Activated T-helper 1 cell treated with anti-CD3 and anti-CD28 coated beads, Interleukin-2, amount 50 U/mL, for 16 hours (primary cell): ENCODE measurements at places on chromosomes 7 and 10.

- DNase-seq, result peak; percentile 20
Measured at GRCh38 chr7:131556053-131556908, at the start of gene PODXL. Gene PODXL, minus strand, starts transcription at chr7:131556628. Its CDS starts 269 bp downstream, at chr7:131556359.

- DNase-seq, result no peak
Measured at GRCh38 chr7:10718768-10719167, 254.9 kb upstream of the PHF14 start.

GRCh38 chr7:70380421-70381015, 751.4 kb upstream of the GALNT17 start:
- DNase-seq, result no peak

DNA sequence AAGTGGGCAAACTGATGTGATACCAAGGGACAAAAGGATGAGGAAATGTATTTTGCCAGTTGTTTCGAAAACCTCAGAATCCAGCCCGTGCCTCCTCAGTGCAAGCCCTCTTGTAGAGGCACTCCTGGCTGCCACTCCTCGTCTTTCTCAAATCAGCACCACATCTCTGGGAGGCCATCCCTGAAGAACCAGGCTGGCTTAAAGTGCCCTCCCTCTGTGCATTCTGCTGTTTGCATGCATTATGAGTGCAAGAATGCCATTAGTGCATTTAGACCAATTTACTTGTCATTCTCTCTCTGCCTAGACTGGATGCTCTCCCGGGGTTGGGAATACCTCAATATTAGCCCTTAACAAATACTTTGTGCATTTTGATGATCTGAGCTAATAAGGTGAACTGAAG, 19.9 kb upstream of the FAM180A start:
- no peak for DNase-seq

- no peak for DNase-seq
Measured at GRCh38 chr7:99095698-99096097, 48.2 kb downstream of the SMURF1 start.

- DNase-seq, result no peak
Measured at GRCh38 chr7:113000316-113001020, 86.2 kb downstream of the GPR85 start.

- no peak for DNase-seq
Measured at GRCh38 chr7:123355576-123356190, 155.9 kb upstream of the SLC13A1 start.

- no peak for DNase-seq
Measured at GRCh38 chr7:40836218-40836617, 701.4 kb downstream of the SUGCT start.

GRCh38 chr10:61286686-61287085, 166.5 kb downstream of the TMEM26 start:
- DNase-seq, result no peak

- DNase-seq, result no peak
Measured at GRCh38 chr7:31028006-31028405, 24.1 kb upstream of the ADCYAP1R1 start.

DNA sequence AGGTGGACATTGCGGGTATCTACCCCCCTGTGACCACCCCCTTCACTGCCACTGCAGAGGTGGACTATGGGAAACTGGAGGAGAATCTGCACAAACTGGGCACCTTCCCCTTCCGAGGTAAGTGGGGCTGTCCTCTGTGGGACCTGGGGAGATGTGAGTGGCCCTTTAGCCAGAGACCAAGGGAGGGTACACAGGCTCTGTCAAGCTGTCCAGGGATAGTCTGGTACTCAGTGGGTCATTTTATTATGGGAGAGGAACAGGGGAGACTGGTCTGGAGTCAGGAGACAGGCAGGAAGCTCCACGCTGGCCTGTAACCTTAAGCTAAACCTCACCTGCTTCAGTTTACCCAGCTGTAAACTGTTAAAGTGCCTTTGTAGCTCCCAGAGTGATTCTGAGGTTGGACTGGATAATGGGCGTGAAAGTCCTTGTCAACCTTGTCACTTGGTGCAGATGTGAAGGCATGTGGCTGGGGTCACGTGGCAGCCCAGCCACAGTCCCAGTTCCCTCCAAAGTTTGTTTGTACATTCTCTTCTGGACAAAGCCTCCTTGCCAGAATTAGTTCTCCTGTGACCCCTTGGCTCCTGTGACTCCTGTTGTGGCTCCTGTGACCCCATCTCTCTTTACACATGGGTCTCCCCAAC, 729 bp downstream of the HOGA1 start:
- no peak for DNase-seq

DNA sequence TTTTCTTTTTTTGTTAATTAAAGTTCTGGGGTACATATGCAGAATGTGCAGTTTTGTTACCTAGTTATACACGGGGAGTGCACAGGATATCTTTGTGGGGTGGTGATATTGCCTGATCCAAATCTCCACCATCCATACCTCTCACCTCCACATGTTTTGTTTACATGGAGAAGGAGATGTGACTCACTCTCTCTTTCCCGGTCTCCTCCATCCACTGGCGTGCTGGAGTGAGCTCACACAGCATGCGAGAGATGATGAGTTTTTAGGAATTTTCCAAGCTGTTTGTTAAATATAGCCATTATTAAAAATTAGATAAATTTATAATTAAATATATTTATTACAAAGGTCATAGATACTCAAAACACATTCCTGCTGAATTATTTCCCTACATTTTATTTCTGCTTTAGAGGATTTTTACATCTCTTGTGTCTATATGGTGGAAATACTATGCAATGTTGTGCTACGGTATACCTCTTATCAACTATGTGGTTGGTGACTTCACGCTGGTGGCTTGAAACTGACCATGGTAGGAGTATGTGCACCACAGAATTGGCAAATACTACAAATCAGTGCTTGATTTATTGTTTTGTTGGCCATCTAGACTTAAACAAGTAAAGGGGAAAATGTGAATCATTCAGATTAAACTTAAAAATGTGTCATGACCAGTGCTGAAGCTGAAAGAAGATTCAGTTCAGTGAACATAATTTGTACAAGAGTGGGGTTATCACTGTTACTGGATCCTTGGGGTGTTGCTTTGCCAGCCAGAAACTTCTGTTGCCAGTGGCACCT, 107.9 kb upstream of the FAM180A start:
- no peak for DNase-seq

- DNase-seq, result no peak
Measured at GRCh38 chr7:123500878-123501489, 33.4 kb downstream of the IQUB start.

- no peak for DNase-seq
Measured at GRCh38 chr10:79424221-79425073, 21.0 kb downstream of the ZCCHC24 start.

GRCh38 chr10:43610636-43611035, 4.4 kb downstream of the ZNF485 start:
- DNase-seq, result no peak

DNA sequence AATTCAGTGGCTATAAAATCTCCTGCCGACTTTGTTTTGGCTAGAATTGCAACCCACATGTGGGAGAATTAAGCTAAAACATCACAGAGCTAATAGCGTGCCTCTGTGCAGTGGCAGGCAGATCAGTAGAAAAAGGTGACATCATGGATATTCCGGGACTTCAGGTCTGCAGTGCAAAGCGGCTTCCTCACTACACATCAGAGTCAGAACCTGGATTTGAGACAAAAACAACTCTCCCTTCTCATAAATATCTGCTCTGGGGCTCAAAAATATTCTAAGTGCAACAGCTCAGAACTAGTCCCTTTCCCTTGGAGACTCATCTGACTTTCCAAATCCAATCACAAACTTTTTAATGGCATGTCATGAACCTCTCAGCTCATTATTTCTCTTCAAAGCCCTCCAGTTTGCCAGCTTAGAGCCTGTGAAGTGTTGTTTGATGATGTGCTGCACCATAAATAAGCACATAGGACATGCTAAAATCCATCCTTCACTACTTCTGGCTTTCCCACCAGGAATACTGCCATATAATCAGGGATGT, 337.1 kb downstream of the RNLS start:
- DNase-seq, result no peak

GRCh38 chr10:57992321-57993077, 275.2 kb downstream of the IPMK start:
- no peak for DNase-seq

GRCh38 chr10:34045571-34046190, 711.2 kb upstream of the NRP1 start:
- DNase-seq, result no peak

DNA sequence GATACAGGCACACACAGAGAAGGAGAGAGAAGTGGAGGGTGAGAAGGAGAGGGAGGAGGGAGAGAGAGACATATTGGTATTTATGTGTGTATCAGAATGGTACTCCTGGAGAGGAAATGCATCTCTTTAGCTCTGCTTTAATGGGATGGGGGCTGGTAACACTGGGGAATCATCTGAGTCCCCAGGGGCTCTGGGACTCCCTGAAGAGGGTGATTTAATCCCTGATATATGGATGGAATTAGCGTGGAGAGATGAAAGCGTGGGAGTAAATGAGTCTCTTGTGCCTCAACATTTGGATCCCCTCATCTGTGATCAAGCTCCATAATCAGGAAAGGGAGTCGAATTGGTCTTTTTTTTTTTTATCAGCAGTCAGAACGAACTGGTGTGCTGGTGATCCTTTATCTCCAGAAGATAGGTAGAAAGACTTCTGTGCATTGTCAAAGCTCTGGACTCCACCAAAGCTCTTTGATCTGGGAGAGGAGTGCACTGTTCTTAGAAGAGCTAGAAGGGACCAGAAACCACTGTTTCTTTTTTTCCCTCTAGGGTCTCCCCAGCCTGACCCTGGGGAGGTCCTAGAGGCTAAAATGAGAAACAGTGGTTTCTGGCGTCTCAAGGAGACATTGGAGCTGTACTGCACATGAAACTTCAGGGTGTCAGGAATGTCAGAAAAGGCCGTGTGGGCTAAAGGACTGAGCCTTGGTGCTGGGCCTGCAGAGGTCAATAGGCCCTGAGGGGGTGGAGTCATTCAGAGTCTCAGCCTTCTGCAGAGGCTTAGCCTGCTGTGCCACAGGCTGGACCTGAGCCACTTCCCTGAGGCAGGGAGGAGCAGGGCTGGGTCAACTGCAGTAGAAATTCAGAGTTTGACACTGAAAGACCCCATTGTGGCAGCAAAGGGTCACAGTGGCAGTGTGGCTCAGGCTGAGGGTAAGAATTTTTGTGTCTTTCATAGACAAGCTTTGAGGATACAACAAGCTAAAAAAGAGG, 234.4 kb upstream of the SLC26A5 start:
- no peak for DNase-seq

- no peak for DNase-seq
Measured at GRCh38 chr7:67484244-67484751, 487.7 kb downstream of the TYW1 start.

GRCh38 chr10:103672345-103672744, 178.8 kb downstream of the NEURL1 start:
- DNase-seq, result no peak

- no peak for DNase-seq
Measured at GRCh38 chr7:124428781-124429180, 336.8 kb downstream of the GPR37 start.

GRCh38 chr7:43034535-43035002, 77.9 kb upstream of the HECW1 start:
- no peak for DNase-seq
